ENCODE measurements at places on chromosomes 7 and 10.

DNA sequence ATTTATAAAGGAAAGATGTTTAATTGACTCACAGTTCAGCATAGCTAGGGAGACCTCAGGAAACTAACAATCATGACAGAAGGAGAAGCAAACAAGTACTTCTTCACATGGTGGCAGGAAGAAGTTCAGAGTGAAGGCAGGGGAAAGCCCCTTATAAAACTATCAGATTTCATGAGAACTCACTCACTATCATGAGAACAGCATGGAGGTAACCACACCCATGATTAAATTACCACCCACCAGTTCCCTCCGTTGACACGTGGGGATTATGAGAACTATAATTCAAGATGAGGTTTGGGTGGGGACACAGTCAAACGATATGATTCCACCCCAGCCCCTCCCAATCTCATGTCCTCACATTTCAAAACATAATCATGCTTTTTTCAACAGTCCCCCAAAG lies 124.2 kb upstream of the PCGF5 start:
- DNase-seq, result no peak

DNA sequence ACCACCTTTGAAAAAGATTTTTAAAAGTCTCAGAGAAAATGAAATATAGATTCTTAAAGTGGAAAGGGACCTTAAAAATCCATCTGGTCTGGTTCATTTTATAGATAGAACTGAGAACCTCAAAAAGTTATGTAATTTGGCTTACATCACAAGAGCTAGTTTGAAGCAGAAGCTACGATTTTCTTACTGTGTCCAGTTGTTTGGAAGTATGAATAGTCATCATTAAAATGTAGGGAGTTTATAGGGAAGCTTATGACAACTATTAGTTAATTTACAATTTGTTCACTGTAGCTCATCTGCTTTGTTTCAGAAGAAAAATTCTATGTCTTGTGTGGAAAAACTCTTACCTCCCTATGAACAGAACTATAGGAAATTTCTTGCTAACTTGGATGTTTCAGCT lies 26.9 kb downstream of the ZEB1 start:
- no peak for DNase-seq

GRCh38 chr10:87878664-87879459 lies 15.4 kb downstream of the PTEN start:
- no peak for DNase-seq

DNA sequence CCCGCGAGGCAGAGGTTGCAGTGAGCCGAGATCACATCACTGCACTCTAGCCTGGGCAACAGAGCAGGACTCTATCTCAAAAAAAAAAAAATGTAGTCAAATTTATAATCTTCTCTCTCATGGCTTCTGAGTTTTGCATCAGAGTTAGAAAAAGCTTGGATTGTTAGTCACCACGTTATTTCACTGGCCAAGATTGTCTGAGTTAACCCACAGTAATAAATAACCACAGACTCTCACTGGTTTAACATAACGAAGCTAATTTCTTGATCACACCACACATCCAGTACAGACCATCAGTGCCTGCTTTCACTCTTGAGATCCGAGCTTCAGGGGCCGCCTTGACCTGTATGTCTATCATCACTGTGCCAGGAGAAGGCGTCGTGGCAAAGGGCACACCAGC lies 116.8 kb upstream of the JCAD start:
- no peak for DNase-seq

DNA sequence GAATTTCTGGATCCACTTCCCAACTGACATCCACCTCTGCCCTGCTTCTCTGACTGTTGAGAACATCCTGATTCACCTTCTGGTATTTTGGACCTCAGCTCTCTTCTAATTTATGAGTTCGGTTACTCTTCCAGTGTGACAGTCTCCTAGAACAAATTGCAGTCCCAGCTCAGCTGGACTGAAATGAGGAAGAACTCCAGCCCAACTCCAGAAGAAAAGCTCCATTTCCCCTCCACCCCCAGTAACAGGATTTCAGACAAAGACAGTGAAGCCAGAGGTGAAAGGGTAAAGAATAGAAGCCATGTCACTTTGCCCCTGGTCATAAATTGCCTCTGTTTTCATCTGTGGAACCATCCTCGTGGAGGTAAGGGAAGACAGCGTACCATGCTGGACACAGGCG lies 26.2 kb upstream of the INHBA start:
- no peak for DNase-seq

Data from right renal cortex interstitium (tissue), 3 donors.